Fibroblast of the aortic adventitia (primary cell): ENCODE measurements at places on chromosomes 13 and 19. TPM values are rescaled to one million over a fixed set of nuclear protein-coding genes. Genes with fewer than 3 reads are reported as not detected.
A peak's percentile ranks its signal among the peaks of the same experiment; 100 is the strongest.

DNA sequence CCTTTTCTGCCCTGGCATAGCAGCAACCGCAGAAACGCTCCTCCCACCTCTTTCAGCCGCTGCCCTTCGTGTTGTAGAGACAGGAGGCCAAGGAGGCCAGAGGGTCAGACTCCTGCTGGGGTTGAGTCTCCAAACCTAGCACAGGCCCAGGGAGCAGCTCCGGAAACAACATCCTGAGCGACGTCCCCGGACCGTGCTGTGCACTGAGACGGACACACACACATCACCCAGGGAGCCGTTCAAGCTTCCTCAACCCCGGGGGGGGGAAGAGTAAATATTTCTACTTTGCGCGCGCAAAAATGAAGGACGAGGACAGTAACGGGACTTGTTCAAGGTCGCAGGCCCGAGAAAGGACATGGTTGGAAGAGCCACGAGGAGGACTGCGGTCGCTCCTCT lies 657 bp downstream of the ZNF550 start:
- peak; percentile 18 for DNase-seq

The ADGRE1 gene
- total RNA-seq = not detected in 2 replicates

The PEAK3 gene
- not detected in 2 replicates for total RNA-seq

DNA sequence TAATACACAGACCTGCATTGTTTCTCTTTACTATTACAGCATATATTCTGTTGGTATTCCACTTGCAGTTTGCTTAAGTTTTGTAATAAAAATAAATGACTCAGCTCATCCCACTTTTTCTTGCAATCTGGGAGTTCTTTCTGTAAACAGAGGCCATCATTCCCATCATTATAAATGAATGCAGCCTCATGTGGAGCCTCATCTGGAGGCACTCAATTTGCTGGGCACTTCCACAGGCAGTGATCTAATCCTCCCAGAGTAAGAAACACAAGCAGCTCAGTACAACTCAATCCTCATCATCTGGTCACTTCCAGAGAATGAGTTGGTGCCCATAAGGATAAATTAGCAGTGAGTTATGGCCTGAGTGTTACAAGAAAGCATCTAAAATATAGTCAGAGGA lies 2801.9 kb downstream of the PCDH9 start:
- DNase-seq = peak; percentile 2

DNA sequence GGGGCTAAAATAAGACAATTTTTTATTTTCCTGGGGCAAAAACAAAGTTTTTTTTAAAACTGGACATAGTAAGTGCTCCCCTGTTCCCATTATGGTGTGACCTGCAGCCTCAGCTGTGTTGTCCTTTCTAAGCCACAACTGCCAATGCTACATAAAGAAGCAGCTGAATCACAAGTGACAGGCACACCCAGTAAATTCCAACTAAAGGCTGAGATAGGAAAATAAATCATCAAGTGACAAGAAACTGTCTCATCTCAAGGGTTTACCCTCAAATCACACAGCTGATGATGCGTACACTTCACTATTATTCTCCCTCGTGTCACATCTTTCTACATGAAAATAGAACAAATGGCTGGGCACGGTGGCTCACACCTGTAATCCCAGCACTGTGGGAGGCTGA lies 28.7 kb downstream of the STK24 start:
- no peak for DNase-seq

GRCh38 chr19:2636897-2637683 lies 65.4 kb downstream of the GNG7 start:
- peak; percentile 37 for DNase-seq

GRCh38 chr19:13951799-13952153 lies 533 bp upstream of the DCAF15 start:
- no peak for DNase-seq

GRCh38 chr13:87198371-87198770 lies 472.8 kb upstream of the SLITRK5 start:
- DNase-seq = no peak

DNA sequence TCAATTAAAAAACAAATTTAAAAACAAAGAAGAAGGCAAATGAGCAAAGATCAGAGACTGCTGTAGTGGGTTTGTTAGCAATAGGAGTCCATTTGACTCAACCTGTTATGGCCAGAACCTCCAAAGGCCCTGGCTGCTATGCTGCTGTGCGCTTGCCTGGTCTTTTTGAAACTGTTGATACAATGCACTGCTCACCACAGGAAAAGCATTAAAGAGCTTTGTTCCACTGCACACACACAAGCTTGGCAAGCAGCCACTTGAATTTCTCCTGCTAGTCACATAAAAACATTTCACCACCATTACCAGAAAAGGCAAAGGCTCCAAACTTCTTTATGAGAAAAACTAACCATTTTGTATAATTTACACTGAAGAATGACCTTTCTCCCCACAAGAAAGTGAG lies 132.2 kb downstream of the FREM2 start:
- DNase-seq = no peak

The HSH2D gene
- not detected in 2 replicates for total RNA-seq

The TMEM145 gene
- total RNA-seq = not detected in 2 replicates

- no peak for DNase-seq
These were observed 242.2 kb downstream of the B3GLCT start for GRCh38 chr13:31441800-31442510.

GRCh38 chr19:48444129-48444935 lies 1.5 kb upstream of the GRWD1 start:
- no peak for DNase-seq

DNA sequence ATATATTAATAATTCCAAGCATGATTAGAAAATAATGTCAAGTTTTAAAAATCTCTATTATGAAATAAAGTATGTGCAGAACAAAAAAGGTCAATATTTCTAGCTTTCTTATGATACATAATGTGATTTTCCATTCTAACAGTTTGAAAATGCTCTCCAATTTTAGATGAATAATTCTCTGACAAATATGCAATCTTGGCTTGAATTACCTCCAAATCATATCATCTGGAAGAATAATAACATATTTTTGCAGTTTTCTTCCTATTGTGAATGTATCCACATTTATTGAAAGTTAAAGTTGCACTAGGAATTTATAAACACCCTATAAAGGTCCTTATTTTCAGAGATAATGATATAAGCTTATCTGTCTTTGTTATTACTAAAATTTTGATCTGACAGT lies 548.5 kb upstream of the SLC10A2 start:
- no peak for DNase-seq

DNA sequence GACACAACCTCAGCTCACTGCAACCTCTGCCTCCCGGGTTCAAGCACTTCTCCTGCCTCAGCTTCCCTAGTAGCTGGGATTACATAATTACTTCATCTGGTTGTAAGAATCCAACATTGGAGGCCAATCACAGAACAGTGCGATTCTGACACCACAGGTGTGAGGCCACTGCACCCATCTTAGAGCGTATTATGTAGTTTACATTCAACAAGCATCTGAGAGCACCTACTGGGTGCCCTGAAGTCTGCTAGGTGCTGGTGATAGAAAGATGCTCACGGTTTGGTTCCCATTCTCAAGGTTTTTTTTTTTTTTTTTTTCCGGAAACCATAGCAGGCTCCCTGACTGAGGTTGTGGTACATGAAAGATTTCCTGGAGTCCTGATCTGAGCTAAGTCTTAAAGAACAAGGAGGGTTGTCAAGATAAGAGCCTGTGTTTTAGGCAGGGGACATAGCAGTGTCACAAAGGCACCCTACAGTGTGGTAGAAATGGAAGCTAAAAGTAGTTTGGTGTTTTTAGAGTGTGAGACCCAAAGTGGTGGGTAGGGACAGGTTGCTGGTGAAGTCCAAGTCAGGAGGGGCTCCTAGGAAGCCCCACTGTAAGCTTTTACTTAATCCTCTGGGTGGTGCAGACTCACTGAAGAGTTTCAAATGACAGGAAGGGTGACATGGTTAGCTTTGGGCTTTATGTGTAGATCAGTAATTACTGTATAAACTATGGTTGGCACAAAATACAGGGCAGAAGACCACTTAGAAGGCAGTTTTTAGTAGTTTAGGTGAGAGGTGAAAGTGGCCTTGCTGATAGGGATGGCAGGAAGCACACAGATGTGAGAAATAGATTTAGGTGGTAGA lies 15.2 kb downstream of the SAE1 start:
- no peak for DNase-seq

The ETV2 gene
- total RNA-seq = 0.81 and 1.6 TPM in 2 replicates

- no peak for DNase-seq
These were observed 67.1 kb downstream of the STARD13 start for GRCh38 chr13:33218426-33218825.

DNA sequence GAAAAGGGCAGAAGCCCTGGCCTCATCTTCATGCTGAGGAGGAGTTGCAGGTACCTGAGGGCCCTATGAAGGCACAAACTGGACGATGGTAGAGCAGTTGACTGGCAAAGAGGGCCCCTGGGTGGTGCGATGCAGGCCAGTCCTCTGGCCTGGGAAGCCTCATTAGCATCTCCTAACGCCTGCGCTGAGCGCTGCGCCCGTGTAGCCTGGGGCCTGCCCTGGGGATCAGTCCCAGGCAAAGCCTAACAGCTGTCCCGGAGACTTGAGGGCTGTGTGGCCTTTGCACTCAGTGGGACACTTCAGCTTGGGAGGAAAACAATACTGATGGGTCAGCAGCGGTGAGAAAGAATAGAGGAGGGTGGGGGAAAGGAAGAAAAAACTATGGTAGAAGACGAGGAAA lies 187.7 kb downstream of the RAP2A start:
- no peak for DNase-seq

DNA sequence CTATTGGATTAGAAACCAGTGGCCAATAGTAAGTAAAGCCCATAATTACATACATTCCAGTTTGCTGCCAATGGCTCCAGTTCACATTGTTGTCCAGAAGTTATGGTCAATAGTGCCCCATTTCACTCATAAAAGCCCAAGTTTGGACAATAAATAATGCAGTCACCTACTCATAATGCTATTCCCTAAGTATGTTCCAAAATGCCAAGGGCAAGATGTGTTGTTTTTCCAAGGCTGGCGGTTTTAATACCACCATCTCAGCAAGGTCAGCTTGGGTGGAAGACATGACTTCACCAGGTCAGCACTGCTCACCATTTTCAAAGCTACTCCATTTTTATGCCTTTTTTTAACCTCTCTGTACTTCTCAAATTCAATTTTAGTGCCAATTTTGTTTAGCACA lies 32.7 kb downstream of the KCTD12 start:
- DNase-seq = peak; percentile 11

DNA sequence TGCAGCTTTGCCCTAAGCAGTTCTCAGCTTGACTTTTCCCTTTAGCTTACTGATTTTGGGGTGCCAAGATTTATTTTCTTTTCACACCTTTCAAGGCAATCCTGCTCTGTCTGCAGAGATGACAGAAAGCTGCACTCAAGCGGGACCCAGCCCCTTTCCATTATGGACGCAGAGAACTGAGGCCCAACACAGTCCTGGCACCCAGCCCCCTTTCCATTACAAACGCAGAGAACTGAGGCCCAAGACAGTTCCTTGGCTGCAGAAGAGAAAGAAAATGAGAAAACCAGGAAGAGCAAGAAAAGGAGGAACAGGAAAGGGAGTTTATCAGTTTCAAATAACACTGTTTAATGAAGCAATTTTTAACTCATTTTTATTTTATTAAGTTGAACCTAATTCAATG lies 36.8 kb upstream of the ATP11A start:
- DNase-seq = no peak

GRCh38 chr13:20609145-20609544 lies 42.2 kb downstream of the IFT88 start:
- DNase-seq = peak; percentile 82

The OR7A5 gene
- not detected in 2 replicates for total RNA-seq

DNA sequence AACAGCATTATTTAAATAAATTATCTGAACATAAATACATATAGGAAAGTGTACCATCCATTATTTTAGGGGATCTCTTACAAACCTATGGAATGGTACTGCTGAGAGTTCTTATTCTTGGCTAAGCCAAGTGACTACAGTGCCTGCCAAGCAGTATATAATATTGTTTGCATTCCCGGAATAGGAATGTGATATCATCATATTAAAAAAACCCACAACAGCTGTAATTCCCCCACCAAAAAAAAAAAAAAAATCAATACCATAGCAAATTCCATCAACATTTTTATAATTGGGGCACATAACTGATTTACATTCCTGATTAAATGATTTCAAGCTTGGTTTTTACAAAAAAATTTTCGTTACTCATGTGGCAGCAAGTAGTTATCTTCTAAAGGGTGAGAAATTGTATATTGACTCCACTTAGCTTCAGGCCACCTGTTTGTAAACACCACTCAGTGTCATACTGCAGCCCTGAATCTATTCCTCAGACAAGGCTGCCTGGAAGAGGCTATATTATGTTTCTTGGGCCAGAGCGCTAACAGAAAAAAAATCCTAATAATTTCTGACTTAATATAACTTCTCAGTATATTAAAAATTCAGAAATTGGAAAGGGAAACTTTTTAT lies 278.1 kb downstream of the DNAJC15 start:
- DNase-seq = peak; percentile 31

- no peak for DNase-seq
These were observed 5.2 kb downstream of the POLRMT start for GRCh38 chr19:628168-628567.

DNA sequence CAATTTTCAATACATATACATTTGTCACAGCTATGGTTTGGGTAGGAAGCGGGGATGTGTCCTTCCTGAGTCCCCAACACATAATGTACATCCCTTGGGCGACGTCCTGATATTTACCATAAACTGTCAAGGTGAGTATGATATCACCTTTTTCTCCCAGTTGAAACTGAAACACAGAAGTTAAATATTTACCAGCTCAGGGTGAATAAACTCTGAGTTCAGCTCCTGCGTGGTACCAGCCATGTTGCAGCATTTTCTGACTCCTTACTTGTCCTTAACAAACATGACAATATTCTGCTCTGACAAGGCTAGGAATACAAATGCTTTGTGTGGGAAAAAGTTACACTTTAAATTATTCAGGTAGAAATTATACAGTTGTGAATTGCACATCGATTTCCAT lies 294.2 kb downstream of the TEX29 start:
- DNase-seq = no peak

- no peak for DNase-seq
These were observed 499.7 kb downstream of the COG6 start for GRCh38 chr13:40155201-40155600.

DNA sequence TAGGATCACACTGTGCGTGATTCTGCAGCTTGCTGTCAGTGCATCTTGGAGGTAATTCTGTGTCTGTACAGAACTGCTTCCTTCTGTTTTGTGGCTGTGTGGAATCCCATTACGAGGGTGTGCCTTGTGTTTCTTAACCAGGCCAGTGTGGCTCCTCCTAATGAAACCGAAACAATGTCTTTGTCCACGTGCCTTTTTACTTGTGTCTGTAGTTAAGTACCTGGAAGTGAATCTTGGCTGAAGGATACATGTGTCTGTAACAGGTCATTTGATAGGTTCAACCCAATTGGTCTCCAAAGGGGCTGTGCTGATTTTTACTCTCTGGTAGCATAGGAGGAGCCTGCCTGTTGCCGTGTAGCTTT lies 13.1 kb downstream of the NOP53 start:
- no peak for DNase-seq

GRCh38 chr19:44878120-44878865 lies 12.8 kb upstream of the TOMM40 start:
- DNase-seq = no peak

The GATAD2A gene
- total RNA-seq = 36.7 and 46.4 TPM in 2 replicates

The ENOX1 gene
- 7.4 and 16.4 TPM in 2 replicates for total RNA-seq

The SUGP2 gene
- total RNA-seq = 23.1 and 35.3 TPM in 2 replicates

- no peak for DNase-seq
These were observed 66.7 kb downstream of the FOXO1 start for GRCh38 chr13:40599747-40600146.
